Transverse colon (tissue), 4 donors: ENCODE measurements at places on chromosomes 5 and 9. TPM values are rescaled to one million over a fixed set of nuclear protein-coding genes. Genes with fewer than 3 reads are reported as not detected.

DNA sequence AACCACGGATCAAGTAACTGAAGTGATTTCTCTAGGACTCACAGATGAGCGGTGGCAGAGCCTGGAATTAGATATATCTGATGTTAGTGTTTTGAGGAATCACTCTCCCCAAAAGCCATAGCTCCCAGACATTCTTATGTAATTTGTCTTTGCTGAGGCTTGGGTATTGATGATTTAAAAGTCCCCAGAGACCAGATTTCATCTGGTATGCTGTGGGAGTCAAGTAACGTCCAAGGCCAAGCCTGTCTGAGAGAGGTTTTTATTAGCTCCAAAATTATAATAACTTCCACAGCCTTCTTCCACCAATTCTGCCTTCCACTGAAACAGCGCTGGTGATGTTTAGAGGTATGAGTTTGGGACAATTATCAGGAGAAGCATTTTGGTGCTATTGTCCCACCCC lies 21.3 kb upstream of the KCNIP1 start:
- no peaks in the 10 kb centered on the region for H3K4me1 ChIP-seq
- H3K27ac ChIP-seq: no peak overlapping the region
- no peak for DNase-seq
- no peaks in the 10 kb centered on the region for H3K36me3 ChIP-seq
- H3K4me3 ChIP-seq: no peak overlapping the region
- no peaks in the 10 kb centered on the region for H3K27me3 ChIP-seq

DNA sequence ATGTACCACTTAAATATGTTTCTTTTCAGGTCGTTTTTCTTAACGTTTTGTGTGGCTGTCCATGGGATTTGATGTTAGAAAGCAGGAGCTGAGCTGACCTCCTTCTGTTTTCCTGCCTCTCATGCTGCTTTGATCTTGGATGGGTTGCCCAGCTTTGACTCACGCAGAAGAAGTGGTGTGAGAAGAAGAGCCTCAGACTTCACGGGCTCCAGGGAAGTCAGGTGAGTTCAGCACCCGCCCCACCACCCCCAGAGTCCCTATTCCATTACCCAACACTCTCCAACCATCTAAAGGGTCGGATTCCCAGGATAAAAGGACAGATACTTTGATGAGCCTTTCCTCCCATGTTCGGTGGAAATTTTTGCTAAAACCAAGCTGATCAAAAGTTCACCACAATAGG lies 373.4 kb downstream of the IRX2 start:
- H3K36me3 ChIP-seq: no peaks in the 10 kb centered on the region
- no peak for DNase-seq
- no peak overlapping the region for H3K27ac ChIP-seq
- H3K27me3 ChIP-seq: no peaks in the 10 kb centered on the region
- no peak overlapping the region for H3K4me3 ChIP-seq

The DMGDH gene
- not detected for total RNA-seq

The CCIN gene
- not detected for total RNA-seq

GRCh38 chr9:4530375-4530774 lies 40.1 kb downstream of the SLC1A1 start:
- no peaks in the 10 kb centered on the region for H3K27me3 ChIP-seq
- DNase-seq: no peak
- H3K36me3 ChIP-seq: no peaks in the 10 kb centered on the region

DNA sequence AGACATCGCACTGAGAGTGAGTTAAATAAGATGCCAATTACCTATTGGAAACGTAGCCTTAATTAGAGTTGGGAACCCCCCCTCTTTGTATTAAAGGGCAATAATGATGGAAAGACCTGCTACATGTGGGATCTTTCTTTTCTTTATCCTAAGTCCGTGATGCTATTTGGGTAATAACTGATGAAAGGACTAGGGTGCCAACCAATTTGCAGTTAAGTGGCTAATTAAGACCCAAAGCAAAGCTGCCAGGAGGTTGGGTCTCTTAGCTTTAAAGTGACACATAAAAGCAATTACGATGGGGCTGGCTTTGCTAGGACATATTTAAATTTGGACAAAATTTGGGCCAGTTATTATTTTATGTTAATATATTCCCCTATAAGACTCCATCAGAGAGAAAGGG lies 728.8 kb downstream of the NR2F1-AS1 start:
- no peaks in the 10 kb centered on the region for H3K27me3 ChIP-seq
- no peak overlapping the region for H3K4me3 ChIP-seq
- no peaks in the 10 kb centered on the region for H3K36me3 ChIP-seq
- H3K4me1 ChIP-seq: no peaks in the 10 kb centered on the region
- DNase-seq: no peak

The HAUS6 gene
- total RNA-seq: 8.9 TPM

DNA sequence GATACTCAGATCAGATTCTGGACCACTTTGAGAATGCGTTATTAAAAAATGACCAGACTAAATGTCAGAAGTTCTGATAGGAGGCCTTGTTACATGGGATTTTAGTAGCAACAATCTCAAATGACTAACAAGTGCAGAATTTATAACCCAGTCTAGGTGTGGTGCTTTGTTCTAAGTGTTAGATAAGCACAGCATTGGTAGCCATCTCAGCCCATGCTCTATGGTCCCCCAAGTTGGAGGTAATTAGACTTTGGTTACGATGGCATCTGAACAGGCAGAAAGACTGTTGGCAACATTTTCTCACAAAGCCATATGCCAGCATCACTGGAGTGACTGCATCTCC lies 140.4 kb upstream of the RPS23 start:
- H3K4me1 ChIP-seq: no peaks in the 10 kb centered on the region
- DNase-seq: no peak
- no peaks in the 10 kb centered on the region for H3K36me3 ChIP-seq
- no peak overlapping the region for H3K27ac ChIP-seq
- H3K4me3 ChIP-seq: no peak overlapping the region

The RNF183 gene
- total RNA-seq: not detected

DNA sequence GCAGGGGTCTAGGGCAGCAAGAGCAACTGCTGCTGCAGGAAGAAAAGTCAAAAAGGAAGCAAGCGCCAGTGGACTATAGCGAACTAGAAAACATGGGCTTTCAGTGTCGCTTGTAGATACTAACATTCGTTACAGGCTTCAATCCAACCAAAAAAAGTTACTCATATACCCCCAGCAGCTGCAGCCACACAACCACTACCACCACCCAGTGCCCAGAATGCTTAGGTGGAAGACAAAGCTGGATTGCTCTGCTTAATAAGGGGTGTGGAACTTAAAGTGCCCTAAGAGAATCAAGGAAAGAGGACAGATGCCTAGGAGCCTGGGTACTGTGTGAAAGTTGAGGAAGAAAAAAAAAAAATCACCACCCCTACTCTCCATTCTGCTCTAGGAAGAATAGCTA lies 203.6 kb downstream of the ELAVL2 start:
- no peak for DNase-seq
- no peaks in the 10 kb centered on the region for H3K27me3 ChIP-seq
- no peaks in the 10 kb centered on the region for H3K4me1 ChIP-seq
- no peak overlapping the region for H3K4me3 ChIP-seq

DNA sequence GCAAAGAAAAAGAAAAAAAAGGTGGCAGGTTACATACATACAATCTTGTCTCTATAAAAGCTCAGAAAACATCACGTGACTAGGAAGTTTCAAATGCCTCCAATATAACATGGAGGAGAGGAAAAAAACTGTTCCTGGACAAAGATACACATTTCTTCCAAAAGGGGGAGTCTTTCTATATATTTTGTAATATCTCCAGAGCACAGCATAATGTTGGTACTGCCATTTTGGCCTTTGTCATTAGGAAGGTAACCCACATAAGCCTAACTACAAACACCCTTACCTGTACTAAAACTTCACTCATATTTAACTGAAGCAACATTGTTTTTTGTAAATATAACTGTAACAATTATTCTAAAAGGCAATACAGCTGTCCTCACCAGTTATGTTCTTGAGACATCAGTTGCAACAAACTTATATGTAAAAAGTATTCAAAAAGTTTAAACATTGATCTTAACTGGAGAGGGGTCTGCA lies 1.2 kb upstream of the BTF3 start:
- H3K27ac ChIP-seq: peak overlapping the region; percentile 99
- H3K27me3 ChIP-seq: peaks cover 7% of the 10 kb centered on the region
- peaks cover 36% of the 10 kb centered on the region for H3K4me1 ChIP-seq
- no peaks in the 10 kb centered on the region for H3K36me3 ChIP-seq
- no peak for DNase-seq
- no peak overlapping the region for H3K4me3 ChIP-seq

The FOXI1 gene
- total RNA-seq: not detected

The HTR1A gene
- total RNA-seq: not detected

DNA sequence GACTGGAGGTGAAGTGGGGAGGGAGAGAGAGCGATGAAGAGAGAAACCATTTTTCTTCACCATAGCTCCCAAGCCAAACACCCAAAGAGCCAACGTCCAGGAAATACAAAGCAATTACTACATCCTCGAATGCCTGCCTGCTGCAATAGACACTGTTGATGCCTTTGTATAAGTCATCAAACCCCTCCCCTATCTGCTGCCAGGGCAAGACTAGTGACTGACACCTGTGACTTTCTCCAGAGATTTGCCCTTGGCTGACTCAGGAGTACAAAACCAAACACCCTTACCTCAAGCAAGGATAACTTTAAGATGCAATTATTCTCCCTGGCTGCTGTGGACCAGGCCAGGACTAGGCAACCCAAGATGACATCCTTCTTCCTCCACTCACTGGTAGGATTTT lies 81.8 kb upstream of the RASA1 start:
- no peaks in the 10 kb centered on the region for H3K36me3 ChIP-seq
- DNase-seq: no peak
- H3K27ac ChIP-seq: no peak overlapping the region
- H3K4me1 ChIP-seq: no peaks in the 10 kb centered on the region

- peak; percentile 97 for DNase-seq
- H3K4me3 ChIP-seq: peak within 1 kb of the TSS; percentile 84
- peak within 1 kb of the TSS; percentile 93 for H3K27ac ChIP-seq
- H3K36me3 ChIP-seq: no peaks in the 10 kb centered on the region
- H3K27me3 ChIP-seq: no peaks in the 10 kb centered on the region
Observed at GRCh38 chr9:33167084-33167971, at the start of gene B4GALT1. B4GALT1 (minus strand) TSS chr9:33167336; CDS start chr9:33167169, 167 bp downstream.

- H3K4me1 ChIP-seq: no peaks in the 10 kb centered on the region
- H3K4me3 ChIP-seq: no peak overlapping the region
- no peak for DNase-seq
- peak overlapping the region; percentile 21 for H3K27ac ChIP-seq
Observed at GRCh38 chr9:133714606-133715294, 23.4 kb downstream of the SARDH start.

The SPAAR gene
- total RNA-seq: 0.68 TPM

The SLC45A2 gene
- 0.95 TPM for total RNA-seq

DNA sequence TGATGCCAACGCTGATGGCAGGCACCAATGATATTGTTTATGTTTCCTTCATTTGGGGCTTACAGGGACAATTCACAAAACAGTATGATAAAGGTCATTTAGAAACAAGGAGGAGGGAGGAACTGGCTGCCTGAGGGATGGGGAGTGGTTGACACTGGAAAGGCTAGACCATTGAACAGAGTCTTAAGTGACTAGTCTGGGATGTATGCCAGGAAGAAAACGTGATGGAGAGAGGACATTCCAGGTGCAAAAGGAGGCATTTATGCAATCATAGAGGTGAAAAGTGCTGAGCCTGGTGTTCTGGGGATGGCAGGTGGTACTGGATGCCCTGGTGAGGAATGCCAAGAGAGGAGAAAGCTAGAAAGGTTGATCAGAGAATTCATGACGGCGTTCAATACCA lies 153.4 kb downstream of the ZNF462 start:
- peaks cover 2% of the 10 kb centered on the region for H3K4me1 ChIP-seq
- H3K4me3 ChIP-seq: no peak overlapping the region
- no peaks in the 10 kb centered on the region for H3K36me3 ChIP-seq
- no peak for DNase-seq

DNA sequence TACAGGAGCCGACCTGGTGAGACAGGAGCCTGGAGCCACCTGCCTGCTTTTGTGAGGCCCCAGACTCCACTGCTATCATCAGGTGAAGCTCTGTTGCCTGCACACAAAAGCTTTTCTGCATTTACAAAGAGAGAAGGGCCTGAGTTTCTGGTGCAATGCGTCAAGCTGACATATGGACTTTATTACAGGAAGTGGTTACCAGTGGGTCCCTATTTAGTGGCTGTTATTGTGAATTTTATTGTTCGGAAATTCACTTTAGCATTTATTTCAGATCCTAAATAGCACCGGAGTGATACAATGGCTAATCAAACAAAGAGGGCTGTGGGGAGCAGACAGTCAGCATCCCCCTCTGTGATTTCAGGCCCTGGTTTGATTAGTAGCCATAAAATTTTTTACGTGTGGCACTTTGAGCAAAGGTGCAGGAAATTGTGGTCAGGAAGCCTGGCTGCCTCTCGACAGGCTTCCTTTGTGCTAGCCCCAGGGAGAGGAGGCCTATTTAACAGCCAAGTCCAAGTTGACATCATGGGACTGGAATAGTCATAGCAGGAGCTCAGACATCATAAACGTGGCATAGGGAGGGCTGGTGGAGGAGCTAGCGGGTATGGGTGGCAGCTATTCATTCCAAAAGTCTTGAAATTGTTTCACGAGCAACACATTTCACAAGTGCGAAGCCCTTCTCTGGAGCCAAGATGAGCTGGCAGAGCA lies 8.4 kb downstream of the TGFBI start:
- no peak overlapping the region for H3K4me3 ChIP-seq
- no peaks in the 10 kb centered on the region for H3K27me3 ChIP-seq
- H3K27ac ChIP-seq: peak overlapping the region; percentile 47
- peak; percentile 48 for DNase-seq
- H3K4me1 ChIP-seq: peaks cover 15% of the 10 kb centered on the region

DNA sequence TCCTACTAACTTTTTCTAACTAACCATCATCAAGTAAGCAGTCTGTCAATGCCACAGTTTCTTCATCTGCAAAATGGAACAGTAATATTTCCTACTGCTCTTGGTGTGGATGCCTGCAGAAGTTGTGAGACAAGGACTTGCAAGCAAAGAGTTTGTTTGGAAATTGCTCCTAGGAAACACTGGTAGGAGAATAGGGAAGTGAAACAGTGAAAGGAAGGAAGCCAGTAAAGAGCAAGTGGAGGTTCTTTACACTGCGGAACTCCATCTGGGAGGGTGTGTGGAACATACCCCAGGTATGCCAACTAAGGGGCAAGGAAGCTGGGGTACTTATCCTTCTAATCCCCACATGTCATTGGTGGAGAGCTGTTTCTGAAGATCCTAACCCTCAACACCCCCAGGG lies 119.9 kb downstream of the FOXD1 start:
- no peaks in the 10 kb centered on the region for H3K4me1 ChIP-seq
- no peaks in the 10 kb centered on the region for H3K36me3 ChIP-seq
- H3K4me3 ChIP-seq: no peak overlapping the region
- no peak overlapping the region for H3K27ac ChIP-seq

DNA sequence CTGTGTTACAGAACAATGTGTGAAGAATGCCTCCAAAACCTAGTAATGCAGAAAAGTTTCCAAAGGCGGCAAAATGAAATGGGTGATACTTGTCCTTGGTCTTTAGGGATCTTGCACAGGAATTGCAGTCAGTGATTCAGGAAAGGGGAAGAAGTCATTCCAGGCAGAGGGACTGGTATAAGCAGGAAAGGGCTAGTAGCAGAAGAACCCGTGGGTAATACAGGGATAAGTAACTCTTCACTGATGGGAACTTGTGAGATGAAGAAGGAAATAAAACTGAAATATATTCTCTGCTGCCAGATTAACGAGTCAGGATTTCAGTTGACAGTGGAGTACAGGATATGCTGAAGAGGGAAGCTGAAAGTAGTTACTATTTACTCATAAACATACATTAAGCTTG lies 1.2 kb downstream of the SRFBP1 start:
- no peaks in the 10 kb centered on the region for H3K36me3 ChIP-seq
- no peak for DNase-seq
- H3K27me3 ChIP-seq: peaks cover 4% of the 10 kb centered on the region
- H3K4me3 ChIP-seq: peak overlapping the region; percentile 71
- H3K4me1 ChIP-seq: peaks cover 14% of the 10 kb centered on the region
- H3K27ac ChIP-seq: no peak overlapping the region

The NUTM2F gene
- not detected for total RNA-seq

The TPPP gene
- total RNA-seq: 40.6 TPM

The AK3 gene
- total RNA-seq: 121 TPM
